ENCODE measurements at places on chromosomes 3 and 15. TPM values are rescaled to one million over a fixed set of nuclear protein-coding genes. Genes with fewer than 3 reads are reported as not detected.

Gene PAQR5
- total RNA-seq, result 0.27 TPM

Gene SCN5A
- 0.50 TPM for total RNA-seq

Gene ZPLD1
- total RNA-seq, result 0.35 TPM

Gene ARHGEF26
- total RNA-seq, result 154 TPM

GRCh38 chr3:132029182-132029902 is 5.5 kb downstream of the CPNE4 start:
- peak; percentile 55 for ATAC-seq
- no peaks in the 10 kb centered on the region for H3K4me1 ChIP-seq
- no peaks in the 10 kb centered on the region for H3K36me3 ChIP-seq
- peaks cover 32% of the 10 kb centered on the region for H3K27me3 ChIP-seq
- H3K4me3 ChIP-seq, result no peak overlapping the region

DNA sequence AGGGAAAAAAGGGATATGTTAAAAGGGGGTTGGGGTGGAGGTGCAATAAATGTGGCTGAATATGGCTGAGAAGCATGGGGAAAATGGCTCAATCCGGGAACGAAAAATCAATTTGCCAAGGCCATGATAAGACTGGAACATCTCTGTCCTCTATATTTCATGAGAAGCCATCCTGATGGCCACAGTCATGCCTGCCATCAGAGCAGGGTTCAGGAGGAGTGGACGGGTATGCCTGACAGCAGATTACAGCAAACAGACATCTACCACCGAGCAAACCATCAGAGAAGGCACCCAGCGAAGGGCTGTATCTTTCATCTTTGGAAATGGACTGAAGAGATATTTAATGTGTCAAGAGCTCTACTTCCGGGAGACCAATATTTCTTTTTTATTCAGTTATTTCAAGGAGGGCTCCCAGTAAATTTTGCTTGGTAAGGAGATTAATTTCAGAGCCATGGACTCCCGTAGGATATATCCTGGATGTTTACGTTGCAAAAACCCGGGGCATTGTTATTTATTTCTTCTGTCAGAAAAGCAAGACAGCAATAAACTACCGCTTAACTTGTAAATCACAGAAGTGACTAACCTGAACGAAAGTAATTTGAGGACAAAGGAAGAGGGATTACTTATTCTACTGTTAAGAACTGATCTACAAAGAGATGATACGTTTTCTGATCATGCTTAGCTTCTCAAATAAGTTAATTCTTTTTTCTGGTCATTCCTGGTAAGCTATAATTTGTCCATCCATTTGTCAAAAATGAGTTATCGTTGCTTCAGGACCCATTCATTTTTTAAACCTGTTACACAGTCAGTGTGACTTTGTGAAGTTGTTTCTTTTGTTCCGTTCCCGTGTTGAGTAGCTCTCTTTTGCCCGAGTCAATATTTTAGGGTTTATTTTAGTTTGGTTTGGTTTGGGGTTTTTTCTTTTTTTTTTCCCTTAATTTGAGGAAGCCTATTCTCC is 80.6 kb upstream of the CHD2 start:
- H3K36me3 ChIP-seq, result no peaks in the 10 kb centered on the region
- peak overlapping the region; percentile 37 for H3K4me3 ChIP-seq
- peak overlapping the region; percentile 76 for H3K27ac ChIP-seq

GRCh38 chr3:113771993-113772392 is 25.2 kb downstream of the ATP6V1A start:
- no peak overlapping the region for H3K4me3 ChIP-seq
- H3K36me3 ChIP-seq, result no peaks in the 10 kb centered on the region
- ATAC-seq, result no peak
- H3K27ac ChIP-seq, result no peak overlapping the region

DNA sequence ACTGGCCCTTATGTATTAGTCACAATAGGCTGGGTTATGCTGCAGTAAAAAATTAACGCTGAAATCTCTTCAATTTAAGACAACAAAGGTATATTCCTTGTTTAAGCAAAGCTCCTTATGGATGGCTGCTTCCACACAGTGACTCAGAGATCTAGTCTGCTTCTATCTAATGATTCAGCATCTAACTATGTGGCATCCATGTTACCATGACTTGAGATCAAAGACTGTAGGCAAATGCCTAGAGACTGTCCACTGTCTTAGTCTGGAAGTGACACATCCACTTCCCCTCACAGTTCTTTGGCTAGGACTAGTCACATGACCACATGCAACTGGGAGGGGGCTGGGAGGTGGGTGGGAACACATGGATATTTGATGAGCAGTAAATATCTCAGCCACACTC is 61.3 kb upstream of the PSMD6 start:
- H3K36me3 ChIP-seq, result no peaks in the 10 kb centered on the region
- H3K4me3 ChIP-seq, result no peak overlapping the region
- no peaks in the 10 kb centered on the region for H3K27me3 ChIP-seq
- no peaks in the 10 kb centered on the region for H3K4me1 ChIP-seq
- ATAC-seq, result no peak
- H3K27ac ChIP-seq, result no peak overlapping the region

All from gastroesophageal sphincter (tissue), 4 donors.